Activated CD4-positive, alpha-beta T cell treated with anti-CD3 and anti-CD28 coated beads, Interleukin-2, Interleukin-4, amounts not matched to agents 100 ng/mL and 50 ng/mL, durations not matched to agents 16 hours and 8 hours (primary cell): ENCODE measurements at places on chromosomes 5 and 9.

DNA sequence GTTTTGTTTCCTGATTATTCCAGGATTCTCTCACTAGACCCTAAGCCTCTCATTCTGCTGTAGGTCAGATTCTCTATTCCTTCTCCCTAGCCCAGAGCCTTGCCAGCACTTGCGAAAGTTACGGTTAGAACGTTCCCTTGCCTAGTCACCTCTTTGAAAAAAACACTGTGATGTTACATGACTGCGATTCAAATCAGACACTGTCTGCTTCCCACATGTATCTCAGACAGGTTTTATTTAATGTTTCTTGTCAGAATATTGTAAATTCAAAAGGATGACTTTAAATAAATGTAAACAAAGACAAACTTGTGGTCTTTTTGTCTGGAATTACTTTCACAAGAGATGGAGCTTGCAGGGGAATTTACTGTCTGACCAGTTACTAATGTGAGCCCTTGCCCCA lies 116.5 kb upstream of the OTULINL start:
- DNase-seq, result no peak

- no peak for DNase-seq
These were observed 546.5 kb downstream of the PDE4D start for GRCh38 chr5:59346982-59347381.

- peak; percentile 66 for DNase-seq
These were observed at the start of gene AQP3 for GRCh38 chr9:33446946-33447798. Gene AQP3, minus strand, starts transcription at chr9:33447593. Its CDS starts 63 bp downstream, at chr9:33447530.

GRCh38 chr9:111481885-111482636 lies 2.1 kb downstream of the ECPAS start:
- no peak for DNase-seq

GRCh38 chr9:34240006-34240405 lies 61.2 kb downstream of the UBAP1 start:
- DNase-seq, result no peak

GRCh38 chr9:36831381-36832161 lies 202.5 kb downstream of the PAX5 start:
- DNase-seq, result no peak

DNA sequence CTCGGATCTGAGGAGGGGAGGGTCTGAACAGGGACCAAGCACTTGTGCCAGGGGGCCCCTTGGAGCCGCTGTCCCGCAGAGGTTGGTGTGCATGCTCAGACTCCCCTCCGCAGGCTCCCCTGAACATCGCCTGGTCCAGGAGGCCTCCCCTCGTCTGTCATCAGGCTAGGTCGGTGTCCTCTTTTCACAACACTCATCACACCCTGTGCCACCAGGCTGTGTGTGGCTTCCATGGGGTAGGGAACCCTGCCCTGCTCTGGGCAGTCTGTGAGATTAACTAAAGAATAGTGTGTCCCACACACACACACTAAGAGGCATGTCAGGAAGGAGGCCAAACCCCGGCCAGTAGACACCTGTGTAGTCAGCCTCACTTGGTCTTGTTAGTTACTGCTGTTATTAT lies 119.3 kb downstream of the C5orf15 start:
- DNase-seq, result no peak

- DNase-seq, result no peak
These were observed 15.8 kb downstream of the PPARGC1B start for GRCh38 chr5:149745943-149746324.

DNA sequence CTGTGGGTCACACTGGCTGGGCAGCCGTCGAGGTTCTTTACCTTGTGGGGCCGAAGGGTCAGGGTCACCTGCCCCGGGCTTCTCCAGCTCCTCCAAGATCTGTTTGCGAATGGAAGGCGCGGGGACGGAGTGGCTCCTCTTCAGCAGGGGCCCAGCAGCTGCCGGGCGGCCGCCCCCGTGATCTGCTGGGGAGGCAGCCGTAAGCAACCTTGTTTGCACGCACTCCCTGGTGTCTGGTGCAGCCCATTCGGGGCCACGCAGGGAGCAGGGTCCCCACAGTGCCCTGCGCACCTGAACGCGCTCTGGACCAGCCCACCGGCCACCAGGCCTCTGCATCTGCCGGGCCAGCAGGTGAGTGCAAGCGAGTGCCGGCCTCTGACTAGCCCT lies 34.9 kb downstream of the PNPLA7 start:
- DNase-seq, result no peak

DNA sequence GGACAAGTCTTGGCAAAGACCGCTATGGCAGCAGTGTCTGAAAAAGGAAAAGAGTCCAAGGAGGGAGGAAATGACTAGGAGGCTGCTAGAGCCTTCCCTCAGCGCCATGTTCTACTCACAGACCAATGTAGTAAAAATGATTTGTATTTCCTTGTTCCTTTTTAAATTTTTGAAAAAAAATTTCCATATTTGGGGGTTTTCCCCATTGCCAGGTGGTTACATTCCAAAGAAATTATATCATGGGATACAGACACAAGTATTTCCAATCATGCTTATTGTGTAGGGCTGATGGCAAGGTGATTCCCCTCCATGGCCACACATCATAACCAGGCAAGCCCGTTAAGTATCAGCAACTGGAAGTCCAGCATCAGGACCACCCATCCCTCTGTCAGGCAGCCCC lies 138.2 kb downstream of the PIP5K1B start:
- no peak for DNase-seq

- DNase-seq, result no peak
These were observed 29.3 kb downstream of the POLR1E start for GRCh38 chr9:37514999-37515398.

GRCh38 chr5:95768731-95769130 lies 37.6 kb downstream of the RHOBTB3 start:
- DNase-seq, result no peak

DNA sequence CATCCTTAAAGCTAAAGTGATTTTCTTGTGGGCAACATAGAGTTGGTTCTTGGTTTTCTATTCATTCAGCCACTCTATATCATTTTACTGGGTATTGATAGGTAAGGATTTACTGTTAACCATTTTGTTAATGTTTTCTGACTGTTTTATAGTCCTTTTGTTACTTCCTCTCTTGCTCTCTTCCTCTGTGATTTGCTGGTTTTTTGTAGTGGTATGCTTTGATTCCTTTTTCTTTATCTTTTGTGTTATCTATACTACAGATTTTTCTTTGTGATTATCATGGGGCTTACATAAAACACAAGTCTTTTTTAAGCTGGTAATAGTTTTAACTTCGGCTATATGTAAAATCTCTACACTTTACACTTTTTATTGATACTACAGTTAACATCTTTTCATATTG lies 43.3 kb downstream of the CREBRF start:
- no peak for DNase-seq

DNA sequence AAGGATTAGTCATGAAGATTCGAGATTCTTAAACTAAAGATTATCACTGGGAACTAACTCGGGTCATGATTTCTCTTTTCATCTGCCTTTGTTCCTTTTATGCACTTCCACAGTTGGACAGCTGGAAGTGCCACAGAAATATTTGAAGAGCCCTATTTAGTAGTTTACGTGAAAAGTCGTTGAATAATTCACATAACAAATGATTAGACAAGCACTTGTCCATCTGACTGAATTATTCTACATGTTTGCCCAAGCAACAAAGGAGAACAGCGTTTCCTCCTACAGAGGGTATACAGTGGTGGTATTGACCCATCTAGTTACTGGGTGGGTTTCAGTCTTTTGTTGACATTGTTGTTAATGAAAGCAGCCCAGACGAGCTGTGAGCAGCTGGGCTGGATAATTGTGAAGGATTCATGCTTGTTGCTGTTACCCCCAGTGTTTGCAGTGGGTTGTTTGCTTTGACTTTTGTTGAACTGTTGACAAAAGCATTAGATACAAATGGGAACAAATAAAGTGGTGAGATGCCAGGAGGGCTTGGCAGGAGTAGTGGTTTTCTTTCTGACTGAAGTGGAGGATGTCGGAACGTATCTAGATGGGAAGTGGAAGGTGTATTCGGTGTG lies 96.2 kb downstream of the TLE4 start:
- no peak for DNase-seq

GRCh38 chr5:14172149-14172795 lies 29.1 kb downstream of the TRIO start:
- DNase-seq, result no peak

- DNase-seq, result peak; percentile 6
These were observed 154.2 kb upstream of the DAB2 start for GRCh38 chr5:39578887-39579497.

DNA sequence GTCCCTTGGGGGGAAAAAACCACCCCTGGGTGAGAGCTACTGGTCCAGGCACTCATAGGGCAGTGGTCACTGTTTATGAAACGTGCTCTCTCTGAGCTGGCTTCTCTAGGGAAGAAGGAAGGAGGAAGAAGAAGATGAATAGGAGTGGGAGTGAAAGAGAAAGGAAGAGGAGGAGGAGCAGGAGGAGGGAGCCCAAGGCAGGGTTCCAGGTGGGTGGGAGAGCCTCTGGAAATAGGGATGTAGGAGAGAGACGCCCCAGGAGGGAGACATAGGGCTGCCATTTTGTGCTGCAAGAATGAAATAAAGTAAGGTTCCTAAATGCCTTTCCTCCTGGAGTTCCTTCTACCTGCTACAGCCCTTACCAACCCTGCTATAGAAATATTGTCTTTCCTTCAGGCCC lies 65.7 kb downstream of the PCDH1 start:
- no peak for DNase-seq

GRCh38 chr5:30040488-30041118 lies 1152.9 kb upstream of the CDH6 start:
- DNase-seq, result peak; percentile 22

DNA sequence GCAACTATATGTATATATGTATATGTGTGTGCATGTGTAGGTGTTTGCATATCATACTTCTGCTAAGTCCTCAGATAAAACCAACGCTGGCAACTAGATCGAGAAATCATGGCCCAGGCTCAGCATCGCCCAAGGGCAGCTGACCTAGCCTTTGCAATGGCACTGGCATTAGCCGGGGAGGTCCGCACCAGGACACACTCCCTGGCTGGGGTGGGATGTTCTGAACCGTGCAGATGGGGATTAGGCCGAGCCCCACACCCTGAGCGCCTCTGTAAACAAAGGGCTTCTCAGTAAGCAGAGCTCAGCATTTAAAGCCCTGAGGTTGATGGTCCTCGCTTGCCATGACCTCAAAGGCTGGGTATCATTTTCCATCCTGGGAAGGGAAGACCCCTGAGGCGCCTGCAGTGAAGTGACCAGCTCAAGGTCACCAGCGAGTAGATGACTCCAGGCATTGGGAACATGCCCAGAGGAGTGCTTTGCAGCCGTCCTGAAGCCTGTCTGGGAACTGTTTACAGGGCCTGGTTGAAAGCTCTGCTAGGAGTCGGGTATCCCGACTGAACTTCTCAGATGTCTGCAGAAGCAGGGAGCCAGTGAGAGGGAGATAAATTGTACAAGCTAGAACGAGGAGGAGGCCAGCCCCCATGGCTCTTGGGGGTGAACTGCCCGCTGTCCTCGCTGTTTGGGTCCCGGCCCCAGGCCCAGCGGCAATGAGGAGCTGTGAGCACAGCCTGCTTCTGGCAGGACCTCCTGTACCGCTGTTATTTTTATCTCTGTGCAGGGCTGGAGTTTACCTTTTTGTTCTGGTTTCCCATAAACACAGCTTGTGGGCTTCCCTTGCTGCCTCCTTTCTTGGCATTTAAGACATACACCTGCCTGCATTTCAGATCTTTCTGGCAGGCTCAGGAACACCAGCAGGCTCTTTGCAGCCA lies 18.4 kb downstream of the GADD45G start:
- no peak for DNase-seq

GRCh38 chr5:159888860-159889259 lies 27.4 kb upstream of the ADRA1B start:
- DNase-seq, result no peak

DNA sequence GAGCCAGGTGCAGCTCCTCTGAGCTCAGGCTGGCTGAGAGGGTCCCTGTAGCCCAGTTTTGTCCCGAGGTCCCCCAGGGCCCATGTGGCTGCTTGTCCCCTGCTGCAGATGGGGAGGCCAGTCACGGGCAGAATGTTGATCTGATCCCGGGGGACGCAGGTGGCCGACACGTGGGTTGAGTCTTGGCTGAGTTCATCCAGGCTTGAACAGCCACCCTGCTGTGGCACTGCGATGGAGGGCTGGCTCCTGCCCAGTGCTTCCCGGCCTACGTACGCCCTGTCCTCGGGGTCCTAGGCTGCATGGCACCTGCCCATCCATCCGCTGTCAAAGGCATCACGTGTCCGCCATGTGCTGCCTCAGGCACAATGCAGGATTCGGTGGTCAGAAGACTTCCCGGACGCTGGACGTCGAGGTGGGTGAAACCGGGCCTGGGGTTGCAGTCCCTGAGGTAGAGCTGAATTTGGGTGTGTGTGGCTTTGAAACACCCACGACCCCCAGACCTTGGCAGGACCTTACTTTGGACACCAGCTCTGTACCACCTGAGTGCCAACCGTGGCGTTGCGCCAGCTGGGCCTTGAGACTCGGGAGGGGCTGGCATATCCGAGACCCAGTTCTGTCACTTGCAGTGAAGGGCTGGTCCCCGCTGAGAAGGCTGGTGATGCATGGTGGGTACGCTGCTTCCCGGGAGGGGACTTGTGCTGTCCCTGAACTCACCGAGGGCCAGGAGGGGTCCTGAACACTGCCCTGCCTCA lies 22.3 kb downstream of the RXRA start:
- no peak for DNase-seq

GRCh38 chr5:14806456-14806855 lies 65.1 kb downstream of the ANKH start:
- DNase-seq, result no peak

DNA sequence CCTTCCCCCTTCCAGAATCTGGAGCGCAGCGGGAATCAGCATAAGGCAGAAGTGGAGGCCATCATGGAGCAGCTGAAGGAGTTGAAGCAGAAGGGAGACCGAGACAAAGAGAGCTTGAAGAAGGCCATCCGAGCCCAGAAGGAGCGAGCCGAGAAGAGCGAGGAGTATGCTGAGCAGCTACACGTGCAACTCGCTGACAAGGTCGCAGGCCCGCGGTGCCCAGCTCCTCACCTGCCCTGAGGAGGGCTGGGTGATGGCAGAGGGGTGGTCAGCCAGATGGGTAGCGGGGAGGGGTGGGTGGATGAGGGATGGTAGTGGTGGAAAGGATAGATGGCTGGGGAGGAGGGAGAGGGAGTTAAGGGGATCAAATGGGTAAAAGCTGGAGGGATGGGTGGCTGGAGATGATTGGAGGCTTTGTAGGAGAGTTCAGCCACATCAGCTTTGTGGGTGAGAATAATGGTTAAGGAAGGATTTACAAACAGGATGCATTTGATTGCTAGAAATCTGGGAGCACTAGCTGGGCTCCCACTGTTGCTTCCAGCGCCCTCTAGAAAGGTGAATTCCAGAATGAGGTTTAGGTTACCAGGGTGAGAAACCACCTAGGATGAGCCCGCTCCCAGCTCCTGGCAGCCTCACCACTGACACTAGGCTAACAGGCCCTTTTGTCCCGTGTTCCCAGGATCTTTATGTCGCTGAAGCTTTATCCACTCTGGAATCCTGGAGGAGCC lies 19.7 kb upstream of the GLE1 start:
- DNase-seq, result no peak
